Suprapubic skin (tissue), 4 donors: ENCODE measurements at places on chromosomes 11 and 22.

- no peak for DNase-seq
Observed at GRCh38 chr11:122717264-122717867, 61.8 kb downstream of the UBASH3B start.

DNA sequence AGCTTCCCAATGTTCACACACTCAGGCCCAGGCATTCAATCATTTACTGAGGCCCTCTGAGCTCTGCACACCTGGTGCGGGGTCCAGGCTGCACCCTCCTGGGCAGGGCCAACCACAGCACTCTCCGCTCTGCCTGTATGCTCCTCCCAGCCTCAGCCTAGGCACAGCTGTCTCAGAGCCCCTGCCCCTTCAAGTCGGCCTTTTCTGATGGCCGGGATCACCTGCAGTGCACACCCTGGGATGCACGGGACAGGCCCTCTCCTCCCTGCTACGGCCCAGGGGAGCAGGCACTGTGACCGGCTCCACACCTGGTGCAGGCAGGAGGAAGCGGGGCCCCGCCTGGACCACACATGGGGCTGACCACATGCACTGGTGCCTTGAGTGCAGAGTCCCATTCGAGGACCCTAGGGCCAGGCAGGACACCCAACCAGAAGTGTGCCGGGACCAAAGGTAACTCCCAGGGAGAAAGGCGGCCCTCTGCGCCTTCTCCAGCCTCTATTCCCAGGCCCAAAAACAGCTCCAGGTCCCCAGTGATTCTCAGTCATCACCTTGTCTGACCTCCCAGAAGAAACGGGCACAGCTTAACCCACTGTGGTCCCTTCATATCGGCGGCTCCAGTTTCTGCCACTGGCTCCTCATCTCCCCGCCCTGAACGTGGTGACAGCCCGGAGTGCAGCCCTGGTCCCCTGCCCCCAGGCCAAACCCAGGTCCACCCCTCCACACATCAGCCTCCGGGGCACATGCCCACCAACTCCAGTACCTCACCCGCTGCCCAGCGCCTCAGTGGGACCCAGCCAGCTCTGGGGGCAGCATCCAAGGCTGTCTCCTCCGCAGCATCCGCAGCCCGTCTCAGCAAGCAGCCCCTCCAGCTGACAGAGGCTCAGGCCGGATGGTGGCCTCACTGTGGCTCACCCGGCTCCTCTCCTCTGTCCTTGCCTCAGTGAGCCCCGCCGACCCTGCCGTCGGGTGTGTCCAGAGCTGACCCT is 17.5 kb downstream of the SULT4A1 start:
- no peak for DNase-seq

- no peak for DNase-seq
Observed at GRCh38 chr11:34658071-34659015, 37.5 kb downstream of the EHF start.

DNA sequence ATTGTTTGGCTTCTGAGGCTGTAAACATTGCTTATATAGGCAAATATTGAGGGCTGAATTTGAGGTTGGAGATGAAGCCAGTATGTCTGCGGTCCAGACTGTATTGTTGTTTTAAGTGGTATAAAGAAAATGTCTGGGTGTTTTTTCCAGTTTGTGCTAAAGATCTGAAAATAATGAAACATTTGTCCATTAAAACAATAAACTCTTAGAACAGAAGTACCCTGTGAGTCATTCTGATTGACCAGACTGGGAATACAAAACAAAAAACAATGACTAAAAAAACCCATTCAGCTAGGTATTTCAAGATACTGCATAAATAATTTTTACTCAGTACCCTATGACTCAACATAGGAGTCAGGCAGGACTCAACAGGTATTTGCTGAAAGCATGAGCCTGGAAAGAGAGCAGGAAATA is 20.4 kb downstream of the ALKBH8 start:
- DNase-seq: no peak

DNA sequence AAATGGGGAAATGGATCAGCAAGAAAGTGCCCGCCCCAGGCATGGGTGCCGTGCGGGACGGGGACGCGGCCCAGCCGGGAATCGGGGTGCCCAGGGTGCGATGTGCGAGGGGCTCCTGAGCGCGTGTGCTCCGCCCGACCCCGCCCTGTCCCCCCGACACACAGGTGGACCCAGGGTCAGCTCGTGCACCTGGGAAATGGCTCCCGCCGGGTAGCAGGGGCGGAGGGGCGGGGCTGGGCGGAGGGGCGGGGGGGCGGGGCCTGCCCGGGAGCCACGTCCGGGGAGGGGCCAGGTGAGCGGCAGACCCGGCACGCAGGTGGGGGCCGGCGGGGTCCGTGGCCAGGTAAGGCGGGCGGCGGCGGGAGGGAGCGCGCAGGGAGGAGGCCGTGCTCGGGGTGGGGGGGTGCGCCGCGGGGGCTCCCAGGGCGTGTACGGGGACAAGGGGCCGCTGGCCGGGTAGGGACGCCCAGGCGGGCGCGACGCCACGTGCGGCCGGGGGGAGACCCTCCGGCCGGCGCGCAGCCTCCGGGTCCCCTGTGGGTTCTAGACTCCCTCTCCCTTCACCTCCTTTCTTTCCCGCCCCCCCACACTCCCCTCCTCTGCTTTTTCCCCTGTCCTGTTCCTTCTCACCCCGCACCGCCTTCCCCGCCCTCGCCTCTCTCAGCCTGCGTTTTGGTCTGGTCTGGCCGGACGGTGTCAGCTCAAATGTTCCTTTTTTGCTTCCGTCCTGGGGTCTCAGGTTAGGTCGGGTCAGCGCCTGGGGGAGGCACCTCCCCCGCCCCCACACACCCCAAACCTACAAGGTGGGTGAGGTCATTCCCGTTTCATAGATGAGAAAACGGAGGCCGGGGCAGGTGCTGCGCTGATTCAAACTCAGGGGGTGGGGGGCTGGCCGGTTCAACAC is at the start of gene ARHGAP8:
ARHGAP8 (plus strand) TSS at position 291 of the 904 bp plus-strand sequence. CDS start 33,953 bp downstream, outside the sequence.
- DNase-seq: no peak

DNA sequence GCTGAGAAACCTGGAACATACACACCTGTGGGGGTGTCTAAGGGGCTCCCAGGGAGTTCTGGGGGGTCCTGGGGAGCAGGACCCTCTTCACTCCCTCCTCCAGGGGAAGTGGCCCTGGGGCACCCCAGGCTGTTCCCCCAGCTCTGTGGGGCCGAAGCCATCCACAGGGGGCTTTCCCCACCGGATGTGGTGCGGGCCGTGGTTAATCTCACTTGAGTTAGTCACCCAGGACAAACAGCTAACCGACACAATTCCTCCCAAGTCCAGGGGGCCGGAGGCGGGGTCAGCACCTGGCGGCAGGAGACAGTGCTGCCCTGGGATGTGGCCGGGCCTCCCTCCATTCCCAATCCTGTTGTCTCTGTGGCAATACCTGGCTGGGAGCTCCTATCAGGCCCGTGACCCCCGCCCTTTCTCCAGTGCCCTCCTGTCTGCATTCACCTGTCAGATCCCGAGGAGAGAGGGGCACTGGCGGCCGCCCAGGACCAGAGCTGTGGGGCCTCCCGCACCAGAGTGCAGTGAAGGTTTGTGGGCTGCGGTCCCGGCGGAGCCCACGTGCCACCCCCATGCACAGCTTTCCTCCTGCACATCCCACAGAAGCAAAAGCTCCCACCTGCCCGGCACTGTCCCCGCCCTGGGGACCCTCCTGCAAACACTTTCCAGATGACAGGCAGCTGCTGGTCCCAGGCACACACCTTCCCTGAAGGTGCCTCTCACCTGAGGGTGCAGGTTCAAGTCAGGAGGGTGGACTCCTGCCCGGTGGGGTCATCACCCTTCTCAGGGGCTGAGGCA is 5.2 kb upstream of the MUC5AC start:
- no peak for DNase-seq

GRCh38 chr22:32765132-32765618 is 36.3 kb upstream of the TIMP3 start:
- no peak for DNase-seq

DNA sequence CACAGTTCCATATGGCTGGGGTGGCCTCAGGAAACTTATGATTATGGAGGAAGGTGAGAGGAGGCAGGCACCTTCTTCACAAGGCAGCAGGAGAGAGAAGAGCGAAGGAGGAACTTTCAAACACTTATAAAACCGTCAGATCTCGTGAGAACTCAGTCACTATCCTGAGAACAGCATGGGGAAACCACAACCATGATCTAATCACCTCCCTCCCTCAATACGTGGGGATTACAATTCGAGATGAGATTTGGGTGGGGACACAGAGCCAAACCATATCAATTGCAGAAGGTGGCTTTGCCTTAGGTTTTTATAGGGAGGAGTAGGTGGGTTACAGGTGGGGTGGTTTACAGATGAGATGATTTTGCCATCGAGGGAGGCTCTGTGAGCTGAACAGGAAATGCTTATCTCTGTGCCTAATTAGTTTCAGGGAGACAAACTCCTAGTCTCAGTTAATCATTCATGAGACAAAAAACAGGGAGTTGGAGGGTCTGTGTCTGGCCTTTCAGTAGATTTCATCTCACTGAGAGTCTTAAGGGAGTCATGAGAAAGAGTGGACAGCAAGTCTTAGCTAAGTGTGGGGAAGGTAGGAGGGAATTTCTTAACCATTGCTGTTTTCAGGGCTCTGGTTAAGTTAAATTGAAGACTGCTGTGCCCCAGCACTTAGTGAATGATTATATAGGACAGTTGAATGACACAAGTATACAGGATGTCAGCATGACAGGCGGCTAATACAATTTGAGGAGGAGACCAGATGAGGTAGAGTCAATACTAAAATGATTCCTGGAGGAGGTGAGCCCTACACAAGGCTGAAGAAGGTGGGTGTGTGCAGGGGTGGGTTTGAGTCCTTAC is 47.7 kb downstream of the CWC15 start:
- no peak for DNase-seq

- no peak for DNase-seq
Observed at GRCh38 chr11:118415062-118415738, 13.8 kb downstream of the ATP5MG start.

- DNase-seq: no peak
Observed at GRCh38 chr22:32336121-32336603, 21.5 kb upstream of the RFPL3 start.

DNA sequence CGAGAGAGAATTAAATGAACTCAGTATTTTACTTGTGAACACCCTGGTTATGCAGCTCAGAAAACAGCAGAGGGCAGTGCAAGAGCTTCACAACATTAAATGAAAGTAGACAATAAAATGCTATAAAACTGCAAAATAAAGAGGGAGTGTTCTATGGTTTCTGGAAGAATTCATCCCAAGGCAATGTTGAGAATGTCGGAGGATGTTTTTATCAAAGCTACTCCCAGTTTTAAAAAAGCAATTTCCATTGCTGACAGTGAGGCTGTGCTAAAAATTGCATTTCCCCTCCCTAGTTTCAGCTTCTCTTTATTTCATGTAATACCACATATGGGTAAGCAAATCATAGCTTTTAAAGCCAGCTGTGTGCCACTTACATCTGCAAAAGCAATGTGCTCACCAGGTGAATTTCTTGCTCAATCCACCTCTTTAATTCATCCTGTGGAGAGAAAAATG is 296.8 kb downstream of the RAB38 start:
- DNase-seq: no peak

DNA sequence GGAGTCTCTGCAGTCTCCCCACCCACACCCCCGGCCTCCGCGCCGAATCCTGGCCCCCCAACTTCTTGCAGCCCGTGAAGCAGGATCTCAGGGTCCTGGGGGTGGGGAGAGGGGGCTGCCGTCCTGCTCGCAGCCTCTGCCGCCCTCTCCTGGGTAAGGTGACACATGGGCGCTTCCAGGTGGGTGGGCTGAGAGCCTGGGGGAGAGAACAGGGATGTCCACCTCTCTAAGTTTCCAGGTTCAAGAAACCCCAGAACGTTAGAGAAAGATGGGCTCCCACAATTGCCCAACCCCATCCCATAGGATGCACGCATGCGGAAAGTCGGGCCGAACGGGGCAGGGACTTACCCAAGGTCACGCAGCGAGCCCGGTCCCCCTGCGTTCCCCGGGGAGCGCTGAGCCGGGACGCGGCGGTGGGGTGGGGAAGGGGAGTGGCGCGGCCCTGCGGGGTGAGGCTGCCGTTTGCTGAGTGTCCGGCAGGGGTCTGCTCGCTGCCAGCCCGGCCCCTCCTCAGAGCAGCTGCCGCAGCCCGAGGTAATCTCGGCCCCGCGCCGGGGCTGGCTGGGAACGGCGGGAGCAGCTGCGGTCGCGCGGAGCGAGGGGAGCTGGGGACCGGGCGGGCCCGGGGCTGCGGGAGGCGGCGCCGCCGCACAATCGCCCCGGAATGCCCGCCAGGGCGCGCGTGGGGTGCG is 705 bp upstream of the CAPN1 start:
- peak; percentile 87 for DNase-seq

- no peak for DNase-seq
Observed at GRCh38 chr11:47552056-47552565, 821 bp downstream of the CELF1 start.

DNA sequence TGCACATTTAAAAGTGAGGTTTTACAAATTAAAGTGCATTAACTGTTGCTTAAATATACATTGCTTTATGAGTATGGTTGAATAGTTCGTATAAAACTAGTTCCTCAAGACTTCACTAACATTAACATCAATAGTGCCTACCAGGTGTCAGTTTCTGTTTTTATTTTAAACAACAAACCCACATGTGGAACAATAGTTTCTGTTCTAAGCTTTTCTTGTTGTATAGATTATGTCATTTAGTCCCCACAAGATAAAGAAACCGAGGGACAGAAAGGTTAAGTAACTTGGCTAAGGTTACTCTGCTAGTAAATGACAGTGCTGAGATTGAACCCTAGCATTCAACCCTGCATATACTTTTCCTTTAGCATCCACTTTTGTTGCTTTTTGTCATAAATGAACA is 41.4 kb upstream of the ST14 start:
- DNase-seq: no peak

DNA sequence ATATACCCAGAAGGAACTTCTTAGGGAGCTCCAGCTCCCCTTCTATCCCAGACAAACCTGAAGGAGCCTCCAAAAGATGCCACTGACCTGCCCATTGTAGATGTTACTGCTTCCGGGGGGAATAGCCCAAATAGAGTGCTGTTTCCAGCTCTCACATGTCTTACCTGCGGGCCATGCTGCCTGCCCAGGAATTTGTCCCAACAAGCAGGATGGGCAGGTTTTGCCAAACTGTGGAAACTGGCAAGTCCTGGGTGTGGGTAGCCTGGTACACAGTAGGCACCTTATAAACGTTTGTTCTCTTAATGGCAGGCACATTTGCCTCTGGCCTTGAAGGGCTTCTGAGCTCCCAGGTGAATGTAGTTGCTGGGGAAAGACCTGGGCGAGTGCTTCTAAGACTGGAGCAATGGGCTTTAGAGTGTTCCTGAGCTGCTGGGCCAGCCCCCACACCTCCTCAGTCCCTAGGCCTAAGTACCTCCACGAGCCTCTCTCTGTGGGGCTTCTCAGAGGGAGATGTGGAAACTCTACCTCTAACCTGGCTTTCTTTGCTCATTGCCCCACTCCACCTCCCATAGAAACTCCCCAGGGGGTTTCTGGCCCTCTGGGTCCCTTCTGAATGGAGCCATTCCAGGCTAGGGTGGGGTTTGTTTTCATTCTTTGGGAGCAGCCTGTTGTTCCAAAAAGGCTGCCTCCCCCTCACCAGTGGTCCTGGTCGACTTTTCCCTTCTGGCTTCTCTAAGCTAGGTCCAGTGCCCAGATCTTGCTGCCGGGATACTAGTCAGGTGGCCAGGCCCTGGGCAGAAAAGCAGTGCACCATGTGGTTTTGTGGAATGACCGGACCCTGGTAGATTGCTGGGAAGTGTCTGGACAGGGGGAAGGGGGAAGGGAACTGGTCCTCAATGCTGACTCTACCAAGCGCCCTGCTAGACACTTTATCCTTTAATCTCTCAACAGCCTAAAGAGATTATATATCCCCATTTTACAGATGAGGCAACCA is 37.2 kb downstream of the LIMK2 start:
- no peak for DNase-seq
